WERI-Rb-1 (cell line): ENCODE measurements at places on chromosomes 6 and 20.

DNA sequence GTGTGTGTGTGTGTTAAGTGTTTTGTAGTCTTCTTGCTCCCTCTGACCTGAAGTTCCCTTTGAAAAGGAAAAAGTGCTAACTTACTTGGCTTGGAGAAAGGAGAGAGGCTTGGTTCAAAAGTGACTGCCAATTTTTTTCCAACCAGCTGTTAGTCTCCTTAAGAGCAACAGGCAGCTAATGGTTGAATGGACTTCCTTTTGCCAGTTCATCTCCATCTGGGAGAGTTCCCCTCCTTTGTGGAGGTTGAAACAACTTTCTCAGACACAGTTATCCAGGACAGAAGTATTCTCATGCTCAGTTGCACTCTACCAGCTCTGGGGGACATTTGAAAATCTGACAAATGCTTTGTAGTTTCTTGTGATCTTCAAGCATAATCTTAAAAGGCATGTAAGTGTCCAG lies 4.5 kb downstream of the RIPOR2 start:
- no peak for DNase-seq

DNA sequence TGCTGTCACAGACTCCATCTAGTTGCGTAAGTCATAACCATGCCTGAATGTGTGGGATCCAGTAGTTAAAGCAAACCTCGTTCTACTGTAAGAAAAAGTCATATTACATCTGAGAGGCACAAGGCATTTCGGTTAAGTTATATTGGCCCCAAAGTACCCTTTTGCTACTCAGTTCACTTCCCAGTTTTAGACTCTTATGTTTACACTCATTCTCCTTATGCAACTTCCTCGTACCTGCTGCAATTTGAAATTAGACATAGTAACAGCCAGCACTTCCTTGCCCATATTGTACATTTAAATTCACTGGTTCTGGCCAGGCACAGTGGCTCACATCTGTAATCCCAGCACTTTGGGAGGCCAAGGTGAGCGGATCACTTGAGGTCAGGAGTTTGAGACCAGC lies 37.0 kb downstream of the PEX7 start:
- DNase-seq: no peak

GRCh38 chr6:36501686-36502085 lies 45.6 kb downstream of the STK38 start:
- DNase-seq: no peak

DNA sequence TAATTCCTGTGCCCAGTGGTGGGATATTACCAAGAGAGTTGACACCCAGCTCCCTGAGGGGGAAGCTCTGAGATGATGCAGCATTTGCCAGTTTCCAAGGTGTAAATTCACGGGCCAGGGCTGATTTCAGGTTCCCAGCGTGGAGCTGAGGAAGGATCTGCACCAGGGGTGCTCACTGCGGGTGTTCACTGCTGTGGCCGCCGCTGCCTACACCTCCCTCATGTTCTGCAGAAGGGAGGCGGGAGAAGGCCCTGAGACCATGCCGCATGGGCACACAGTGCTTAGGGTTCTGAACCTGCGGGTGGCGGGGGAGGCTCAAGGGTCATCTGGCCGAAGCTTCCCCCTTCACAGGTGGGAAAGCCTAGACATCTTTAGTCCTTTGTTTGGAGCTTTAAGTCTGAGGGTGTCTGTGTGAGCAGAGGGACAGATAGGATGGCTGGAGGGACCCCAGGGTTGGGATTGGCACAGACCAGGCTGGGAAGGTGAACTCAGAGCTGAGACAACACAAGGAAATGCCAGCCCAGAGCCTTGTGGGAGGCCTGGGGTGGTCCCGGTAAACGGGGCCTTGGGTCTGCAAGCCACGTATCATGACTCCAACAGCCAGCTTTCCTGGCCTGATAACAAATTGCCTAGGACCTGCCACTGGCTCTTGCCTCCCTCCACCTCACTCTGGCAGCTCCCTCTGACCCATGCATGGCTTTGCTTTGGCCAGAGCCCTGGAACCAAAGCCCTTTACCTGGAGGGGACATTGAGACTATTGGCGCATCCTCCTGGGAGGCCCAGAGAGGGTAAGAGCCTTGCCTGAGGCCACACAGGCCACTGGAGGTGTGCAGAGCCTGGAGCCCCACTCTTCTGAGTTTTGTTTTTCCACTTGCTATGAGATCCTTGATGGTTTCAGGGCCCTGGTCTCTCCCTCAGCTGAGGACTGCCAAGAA lies 40.4 kb downstream of the SYNJ2 start:
- DNase-seq: no peak

DNA sequence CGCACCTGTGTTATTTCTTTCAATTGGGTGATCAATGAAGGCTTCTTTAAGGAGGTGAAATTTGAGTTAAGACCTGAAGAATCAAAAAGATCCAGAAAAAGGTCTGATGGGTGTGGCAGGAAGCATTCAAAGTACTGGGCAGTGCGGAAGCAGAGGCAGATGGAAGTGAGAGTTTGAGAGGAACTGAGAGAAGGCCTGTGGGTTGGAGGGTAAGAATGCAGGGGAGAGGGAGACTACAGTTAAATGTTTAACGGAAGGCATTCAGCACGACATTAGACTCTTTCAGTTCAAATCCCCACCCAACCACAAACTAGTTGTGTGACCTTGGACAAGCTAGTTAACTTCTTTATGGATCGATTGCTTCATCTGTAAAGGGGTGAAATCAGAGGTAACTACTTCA lies 50.5 kb upstream of the GCM1 start:
- DNase-seq: no peak

- DNase-seq: no peak
Observed at GRCh38 chr6:166553563-166554271, 32.8 kb downstream of the RAMACL start.

DNA sequence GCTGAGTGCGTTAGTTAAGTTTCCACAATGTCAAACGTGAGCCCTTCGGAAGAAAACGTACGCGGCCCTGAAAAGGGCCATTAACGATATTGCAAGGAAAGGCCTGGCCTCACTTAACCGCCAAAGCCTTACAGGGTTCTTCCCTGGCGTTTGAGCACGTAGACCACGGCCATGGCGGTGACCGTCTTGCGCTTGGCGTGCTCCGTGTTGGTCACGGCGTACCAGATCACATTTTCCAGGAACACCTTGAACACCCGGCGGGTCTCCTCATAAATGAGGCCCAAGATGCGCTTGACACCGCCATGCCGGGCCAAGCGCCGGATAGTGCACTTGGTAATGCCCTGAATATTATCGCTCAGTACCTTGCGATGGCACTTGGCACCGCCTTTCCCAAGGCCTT lies 118.4 kb upstream of the BTN3A2 start:
- no peak for DNase-seq

DNA sequence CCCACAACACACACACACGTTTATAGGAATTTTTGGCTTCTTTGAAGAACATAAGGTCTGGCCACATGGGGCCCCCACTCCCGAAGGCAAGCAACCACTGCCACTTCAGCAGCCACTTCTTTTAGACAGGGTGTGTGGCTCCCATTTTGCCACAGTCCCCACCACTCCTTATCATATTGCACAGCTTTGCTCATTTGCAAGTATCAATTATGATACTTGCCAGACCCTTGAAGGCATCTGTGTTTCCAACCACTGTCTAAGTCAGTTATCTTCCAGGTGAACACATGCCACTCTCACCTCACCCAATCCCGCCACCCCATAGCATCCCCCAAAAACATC lies 73.1 kb downstream of the NOL4L start:
- DNase-seq: no peak

- DNase-seq: no peak
Observed at GRCh38 chr6:62530985-62531384, 245.0 kb upstream of the KHDRBS2 start.

DNA sequence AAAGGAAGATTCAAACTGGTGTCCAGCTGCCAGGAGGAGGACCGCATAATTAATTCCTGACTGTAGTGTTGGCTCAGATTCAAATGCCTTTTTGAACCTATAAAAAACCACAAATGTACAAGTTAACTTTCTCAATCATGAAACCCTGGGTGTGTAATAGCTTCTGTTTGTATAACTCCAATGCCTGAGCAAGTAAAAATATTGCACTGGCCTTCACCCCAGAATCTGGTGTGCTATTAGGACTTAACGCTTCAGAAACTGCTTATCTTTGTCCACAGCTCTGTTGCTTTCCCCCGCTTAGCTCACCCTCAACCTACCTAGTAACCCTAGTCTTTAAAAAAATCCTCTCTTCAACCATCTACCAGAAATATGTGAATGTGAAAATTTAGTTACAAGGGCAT lies 119.1 kb upstream of the MAP7 start:
- no peak for DNase-seq

- no peak for DNase-seq
Observed at GRCh38 chr6:52333840-52334200, 28.1 kb upstream of the PAQR8 start.
